ENCODE measurements at places on chromosomes 1 and 21.

DNA sequence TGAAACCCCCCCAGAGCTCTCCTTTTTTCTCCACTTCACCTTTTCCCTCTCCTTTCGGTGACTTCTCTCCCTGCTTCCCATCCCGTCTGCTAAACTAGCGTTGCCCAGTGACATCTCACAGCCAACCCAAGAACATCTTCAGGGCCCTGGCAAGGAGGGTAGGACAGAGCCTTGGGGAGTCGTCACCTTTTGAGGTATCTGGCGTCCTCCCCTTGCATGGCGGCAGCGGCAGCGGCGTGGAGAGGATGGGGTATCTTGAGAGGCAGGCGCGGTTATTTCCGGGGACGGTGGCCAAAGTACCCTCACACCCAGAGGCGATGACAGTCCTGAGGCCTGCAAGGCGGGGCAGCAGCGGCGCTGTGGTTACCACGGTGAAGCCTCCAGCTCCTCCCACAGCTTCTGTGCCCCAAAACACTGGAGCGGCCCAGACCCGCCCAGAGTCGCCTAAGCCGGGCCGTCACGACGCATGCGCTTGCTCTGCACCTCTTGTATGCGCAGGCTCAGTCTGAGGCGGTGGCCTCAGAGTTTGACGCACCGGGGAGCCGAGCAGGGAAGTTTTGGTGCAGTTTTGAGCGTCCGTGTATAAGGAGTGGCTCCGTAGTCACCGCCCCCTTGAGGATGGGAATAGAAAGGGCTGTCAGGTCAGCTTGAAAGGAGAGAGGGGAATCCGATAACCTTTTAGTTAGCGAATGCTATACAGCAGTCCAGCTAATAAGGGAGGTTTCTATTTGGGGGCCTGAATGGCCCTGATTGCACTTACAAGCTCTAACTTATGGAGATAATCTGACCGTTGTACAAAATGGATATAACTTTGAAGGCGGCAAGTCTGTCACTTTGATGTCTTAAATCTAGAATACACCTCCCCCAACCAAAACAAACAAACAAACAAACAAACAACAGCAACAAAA, at the start of gene KIFAP3:
Gene KIFAP3, minus strand, starts transcription at position 446 of the 908 bp plus-strand sequence. Its CDS starts 228 bp downstream, at position 218.
- peak; percentile 76 for DNase-seq

- no peak for DNase-seq
These were observed 33.4 kb downstream of the DDX20 start for GRCh38 chr1:111789142-111789541.

GRCh38 chr21:36297938-36298572, 21.9 kb upstream of the MORC3 start:
- peak; percentile 54 for DNase-seq

DNA sequence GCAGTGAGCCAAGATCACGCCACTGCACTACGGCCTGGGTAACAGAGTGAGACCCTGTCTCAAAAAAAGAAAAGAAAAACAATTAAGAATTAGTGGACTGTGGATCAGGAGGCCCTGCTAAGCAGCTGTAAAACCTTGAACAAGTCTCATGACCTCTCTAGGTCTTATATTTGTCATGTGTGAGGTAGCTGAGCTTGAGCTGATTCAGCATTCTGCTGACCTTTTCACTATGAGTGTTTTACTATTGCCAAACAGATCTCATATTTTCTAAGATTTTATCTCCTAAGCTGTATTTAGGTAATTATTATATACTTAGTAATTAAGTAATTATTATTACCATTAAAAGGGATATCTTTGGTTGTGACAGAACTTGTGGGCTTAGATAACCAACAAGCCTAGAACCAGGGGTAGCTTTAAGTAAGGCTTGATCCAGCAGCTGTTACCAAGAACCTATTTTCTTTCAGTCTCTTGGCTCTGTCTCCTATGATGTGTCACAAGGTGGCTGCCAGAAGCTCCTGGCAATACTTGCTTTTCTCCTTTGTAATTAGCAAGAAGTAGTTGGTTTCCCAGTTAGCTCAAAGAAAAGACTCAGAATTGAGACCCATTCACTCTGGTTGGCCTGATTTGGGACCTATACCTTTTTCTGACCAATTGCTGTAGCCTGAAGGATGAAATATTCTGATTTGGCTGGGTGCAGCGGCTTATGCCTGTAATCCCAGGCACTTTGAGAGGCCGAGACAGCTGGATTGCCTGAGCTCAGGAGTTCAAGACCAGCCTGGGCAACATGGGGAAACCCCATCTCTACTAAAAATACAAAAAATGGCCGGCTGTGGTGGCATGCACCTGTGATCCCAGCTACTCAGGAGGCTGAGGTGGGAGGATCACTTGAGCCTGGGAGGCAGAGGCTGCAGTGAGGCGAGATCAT, 8.5 kb upstream of the ZC3H12A start:
- no peak for DNase-seq

GRCh38 chr1:24743404-24744211, 1.6 kb upstream of the CLIC4 start:
- DNase-seq, result no peak

DNA sequence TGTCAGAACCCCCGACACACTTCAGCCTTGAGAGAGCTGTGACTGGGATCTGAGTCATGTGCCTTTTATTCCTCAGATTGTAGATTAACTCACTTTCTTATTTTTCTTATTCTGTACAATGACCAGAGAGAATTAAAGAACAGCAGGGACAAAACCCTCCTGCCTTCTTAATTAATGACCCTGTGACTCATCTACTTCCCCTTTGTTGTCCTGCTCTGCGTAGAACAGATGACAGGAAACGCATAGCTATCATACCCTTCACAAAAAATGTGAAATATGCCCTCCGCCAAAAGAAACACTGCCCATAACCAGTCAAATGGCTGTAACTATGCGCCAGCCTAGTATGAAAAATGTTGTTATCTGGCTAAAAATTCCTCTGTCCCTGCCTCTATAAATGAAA, 9.1 kb upstream of the PADI2 start:
- DNase-seq, result no peak

DNA sequence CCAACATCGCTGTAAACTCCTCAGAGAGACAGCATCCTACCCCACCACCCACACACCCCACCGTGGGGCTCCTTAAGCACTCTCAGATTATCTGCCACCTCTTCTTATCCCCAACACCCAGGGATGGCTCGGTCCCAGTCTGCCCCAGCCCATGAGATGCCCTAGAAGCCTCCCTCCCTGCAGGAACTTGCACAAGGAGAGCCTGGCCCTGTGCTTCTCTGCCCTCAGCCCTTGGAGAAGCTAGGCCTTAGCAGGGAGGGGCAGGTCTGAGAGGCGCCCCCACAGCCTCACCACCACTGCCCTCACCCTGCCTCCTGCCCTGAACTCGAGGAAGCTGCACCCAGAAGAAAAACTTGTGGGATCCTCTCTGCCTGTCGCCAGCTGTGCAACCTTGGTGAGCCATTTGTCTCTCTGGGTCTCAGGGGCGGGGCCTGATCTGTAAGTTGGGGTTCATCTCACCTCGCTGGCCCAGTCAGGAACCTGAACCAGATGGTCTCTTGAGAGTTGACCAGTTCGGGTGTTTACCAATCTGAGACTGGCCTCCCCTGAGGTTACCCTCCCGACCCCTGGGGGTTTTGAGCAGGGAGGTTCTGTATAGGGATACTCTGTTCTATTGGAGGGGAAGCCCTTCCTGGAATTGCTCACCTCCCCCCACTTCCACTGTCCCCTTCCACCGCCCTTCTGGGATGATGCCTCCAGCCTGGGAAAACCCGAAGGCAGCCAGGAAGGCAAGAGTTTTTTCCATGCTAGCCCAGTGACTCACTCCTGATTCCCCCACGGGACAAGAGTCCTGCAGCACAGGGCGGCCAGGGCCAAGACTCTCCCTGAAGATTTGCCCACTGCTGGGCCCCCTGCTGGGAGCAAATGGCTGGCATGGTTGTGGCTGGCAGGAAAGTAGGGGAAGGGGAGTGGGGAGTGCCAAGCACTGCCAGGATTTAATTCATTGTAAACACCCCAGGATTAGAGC, at the start of gene S100A3:
Gene S100A3, minus strand, starts transcription at position 537 of the 967 bp plus-strand sequence. CDS start 773 bp downstream, outside the sequence.
- no peak for DNase-seq

GRCh38 chr21:41497008-41497407, 10.9 kb downstream of the TMPRSS2 start:
- no peak for DNase-seq

DNA sequence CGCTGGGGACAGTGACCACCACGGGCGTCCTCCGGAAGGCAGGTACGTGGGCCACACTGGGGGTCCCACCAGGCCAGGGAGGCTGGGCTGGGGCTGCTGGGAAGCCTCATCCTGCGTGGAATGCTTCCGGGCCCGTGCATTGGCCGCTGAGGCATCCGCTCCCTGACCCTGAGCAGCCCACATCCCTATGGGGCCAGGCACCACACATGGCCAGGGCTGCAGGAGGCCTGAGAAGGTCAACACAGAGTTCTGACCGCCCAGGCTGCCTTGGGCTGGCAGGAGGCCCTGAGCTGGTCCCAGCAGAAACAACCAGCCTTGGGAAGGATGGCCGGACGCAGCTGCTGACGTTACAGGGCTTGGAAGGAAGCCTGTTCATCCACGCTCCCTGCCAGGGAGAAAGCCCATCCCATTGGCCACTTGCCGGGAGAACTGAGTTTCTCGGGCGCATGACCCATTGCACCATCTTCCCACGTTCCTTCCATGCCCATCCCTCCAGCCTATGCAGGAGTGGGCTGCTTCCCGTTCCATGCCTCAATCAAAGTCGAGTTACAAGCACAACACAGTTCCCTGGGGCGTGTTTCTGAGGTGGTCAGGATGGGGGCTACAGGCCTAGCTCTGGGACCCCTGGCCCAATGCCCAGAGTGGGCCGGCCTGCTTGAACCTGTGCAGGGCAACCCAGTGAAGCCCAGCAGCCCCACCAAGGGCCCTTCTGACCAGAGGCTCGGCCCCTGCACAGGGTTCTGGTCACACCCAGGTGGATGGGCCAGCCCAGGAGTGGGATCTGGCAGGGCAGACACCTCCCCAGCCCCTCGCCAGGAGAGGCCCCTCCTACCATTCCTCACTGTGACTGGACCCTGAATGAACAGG, 31.7 kb downstream of the TRIM11 start:
- no peak for DNase-seq

DNA sequence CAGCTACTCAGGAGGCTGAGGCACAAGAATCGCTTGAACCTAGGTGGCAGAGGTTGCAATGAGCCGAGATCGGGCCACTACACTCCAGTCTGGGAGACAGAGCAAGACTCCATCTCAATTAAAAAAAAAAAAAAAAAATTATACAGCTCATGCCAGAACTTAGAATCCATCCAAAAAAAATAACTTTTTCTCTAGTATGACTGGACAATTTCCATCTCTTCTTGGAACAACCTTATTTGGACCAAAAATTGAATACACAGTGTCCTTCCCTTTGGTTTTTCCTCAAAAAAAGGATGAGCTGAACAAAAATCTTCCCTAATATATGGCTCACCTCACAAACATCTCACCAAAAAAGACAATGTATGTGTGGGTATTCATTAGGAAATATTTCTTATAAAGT, 73.7 kb downstream of the TOR3A start:
- no peak for DNase-seq

GRCh38 chr1:94115254-94115899, 5.6 kb downstream of the ABCA4 start:
- no peak for DNase-seq

- DNase-seq, result no peak
These were observed 25.0 kb upstream of the CBR3 start for GRCh38 chr21:36109868-36110267.

DNA sequence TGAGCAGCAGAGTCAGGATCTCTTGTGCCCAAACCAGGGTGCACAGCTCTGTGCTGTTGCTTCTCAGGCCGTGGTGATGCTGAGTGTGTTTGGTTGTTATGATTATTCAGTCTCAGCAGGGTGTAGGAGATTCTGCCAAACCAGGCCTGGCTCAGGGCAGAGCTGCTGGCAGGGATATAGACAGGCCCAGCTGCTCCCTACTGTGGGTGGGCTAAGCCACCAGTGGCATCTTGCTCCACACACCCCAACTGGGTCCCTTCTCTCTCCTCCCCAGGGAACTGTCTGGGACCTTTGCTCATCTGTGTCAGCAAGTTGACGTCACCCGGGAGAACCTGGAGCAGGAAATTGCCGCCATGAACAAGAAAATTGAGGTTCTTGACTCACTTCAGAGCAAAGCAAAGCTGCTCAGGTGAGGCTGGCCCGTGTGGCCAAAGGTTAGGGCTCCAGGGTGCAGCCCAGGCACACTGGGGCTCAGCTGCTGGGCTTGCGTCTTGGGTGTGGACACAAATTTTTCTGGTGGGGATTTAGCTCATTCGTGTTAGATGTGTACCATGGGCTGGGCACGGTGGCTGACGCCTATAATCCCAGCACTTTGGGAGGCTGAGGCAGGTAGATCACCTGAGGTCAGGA, 9.9 kb upstream of the MIIP start:
- DNase-seq, result no peak

- DNase-seq, result peak; percentile 2
These were observed 236.5 kb upstream of the JUN start for GRCh38 chr1:59020151-59020997.

DNA sequence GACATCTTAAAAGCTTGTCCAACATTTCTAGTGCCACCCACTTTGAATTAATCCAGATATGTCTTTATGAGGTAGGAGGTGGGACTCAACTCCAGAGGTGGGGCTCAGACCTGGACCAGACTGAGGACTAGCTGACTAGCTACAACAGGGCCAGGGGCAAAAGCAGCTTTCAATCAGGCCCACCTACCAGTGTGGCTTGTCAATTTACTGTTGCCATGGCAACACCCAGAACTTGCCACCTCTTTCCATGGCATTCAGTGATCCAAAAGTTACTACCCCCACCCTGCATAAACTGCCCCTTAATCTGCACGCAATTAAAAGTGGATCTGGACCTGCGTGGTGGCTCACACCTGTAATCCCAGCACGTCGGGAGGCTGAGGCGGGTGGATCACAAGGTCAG, 113.2 kb upstream of the KAZN start:
- DNase-seq, result no peak

GRCh38 chr1:58813361-58813760, 29.5 kb upstream of the JUN start:
- no peak for DNase-seq

GRCh38 chr1:160186246-160186645, 4.1 kb upstream of the CASQ1 start:
- DNase-seq, result no peak

DNA sequence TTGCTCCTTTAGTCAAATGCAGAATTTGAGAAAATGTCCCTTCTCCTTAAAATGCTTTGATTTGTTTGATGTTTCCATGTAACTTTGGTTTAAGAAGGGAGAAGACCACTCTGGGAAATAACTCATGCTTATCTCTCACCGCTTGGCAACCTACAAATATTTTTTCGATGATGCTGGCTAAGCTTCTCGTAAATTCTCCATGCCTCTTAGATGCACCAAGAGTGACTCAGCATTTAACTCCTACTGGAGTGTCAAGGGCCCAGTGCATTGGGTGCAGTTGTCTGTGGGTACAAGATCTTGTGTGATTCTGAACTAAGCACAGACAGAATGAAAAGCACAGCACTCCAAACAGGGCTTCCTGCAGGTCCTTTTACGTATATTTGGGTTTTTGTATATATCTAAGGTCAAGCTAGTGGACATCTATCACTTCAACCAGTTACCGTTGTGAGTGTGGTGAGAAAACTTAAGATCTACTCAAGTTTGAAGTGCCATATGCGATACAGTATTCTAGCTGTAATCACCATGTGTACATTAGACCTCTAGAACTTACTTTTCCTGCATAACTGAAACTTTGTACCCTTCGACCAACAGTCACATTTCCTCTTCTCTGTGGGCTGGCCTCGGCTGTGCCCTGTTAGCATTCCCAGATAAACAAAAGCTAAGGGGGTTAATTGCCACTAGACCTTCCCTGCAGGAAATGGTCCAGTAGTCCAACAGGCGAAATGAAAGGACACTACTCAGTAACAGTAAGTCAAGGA, 55.8 kb downstream of the COL18A1 start:
- DNase-seq, result no peak
